Pulmonary artery endothelial cell (primary cell): ENCODE measurements at places on chromosomes 3 and 15.

GRCh38 chr3:35635407-35635806, 3.9 kb upstream of the ARPP21 start:
- no peak for DNase-seq

GRCh38 chr3:139940622-139941021, 5.6 kb downstream of the CLSTN2 start:
- DNase-seq = no peak

DNA sequence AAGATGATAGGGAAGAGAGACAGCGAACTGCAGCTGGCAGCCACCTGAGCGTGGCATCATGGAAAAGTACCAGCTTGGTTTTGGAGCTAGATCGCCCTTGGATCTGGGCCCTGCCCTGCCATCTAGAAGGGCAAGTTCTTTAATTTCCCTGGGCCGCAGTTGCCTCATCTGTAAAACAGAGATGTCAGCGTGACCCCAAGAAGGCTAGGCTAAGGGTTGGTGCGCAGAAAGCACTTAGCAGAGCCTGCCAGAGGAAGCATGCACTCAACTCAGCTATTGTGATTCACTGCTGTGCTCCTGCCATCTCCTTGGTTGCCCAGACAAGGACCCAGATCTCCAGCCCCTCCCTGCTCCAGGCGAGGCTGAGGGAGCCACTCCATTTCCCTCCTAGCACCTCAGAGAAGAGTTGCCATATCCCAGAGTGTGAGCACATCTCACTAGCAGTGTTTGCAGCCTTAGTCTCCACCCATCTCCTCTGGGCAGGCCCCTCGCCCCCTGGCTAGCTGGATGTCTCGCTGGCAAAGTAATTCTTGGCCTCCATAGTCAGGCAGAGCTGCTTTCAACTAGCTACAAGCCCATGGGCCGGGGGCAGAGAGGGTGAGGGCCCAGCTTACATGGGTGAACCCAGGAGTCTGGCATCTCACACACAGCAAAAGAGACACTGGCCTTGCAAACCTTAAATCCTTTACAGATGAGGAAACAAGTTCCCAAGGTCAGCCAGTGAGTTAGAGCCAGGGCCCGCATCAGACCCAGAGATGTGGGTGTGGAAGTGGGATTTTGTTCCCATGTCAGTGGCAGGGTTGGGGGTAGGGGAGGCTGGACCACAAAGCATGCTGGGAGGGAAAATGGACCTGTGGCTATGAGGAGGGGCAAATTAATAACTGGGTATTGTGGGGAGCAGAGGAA, 280.7 kb upstream of the TLE3 start:
- DNase-seq = no peak

- no peak for DNase-seq
These were observed 246.5 kb downstream of the TBL1XR1 start for GRCh38 chr3:176950743-176951142.

GRCh38 chr15:73225358-73226015, 143.3 kb downstream of the HCN4 start:
- DNase-seq = no peak

DNA sequence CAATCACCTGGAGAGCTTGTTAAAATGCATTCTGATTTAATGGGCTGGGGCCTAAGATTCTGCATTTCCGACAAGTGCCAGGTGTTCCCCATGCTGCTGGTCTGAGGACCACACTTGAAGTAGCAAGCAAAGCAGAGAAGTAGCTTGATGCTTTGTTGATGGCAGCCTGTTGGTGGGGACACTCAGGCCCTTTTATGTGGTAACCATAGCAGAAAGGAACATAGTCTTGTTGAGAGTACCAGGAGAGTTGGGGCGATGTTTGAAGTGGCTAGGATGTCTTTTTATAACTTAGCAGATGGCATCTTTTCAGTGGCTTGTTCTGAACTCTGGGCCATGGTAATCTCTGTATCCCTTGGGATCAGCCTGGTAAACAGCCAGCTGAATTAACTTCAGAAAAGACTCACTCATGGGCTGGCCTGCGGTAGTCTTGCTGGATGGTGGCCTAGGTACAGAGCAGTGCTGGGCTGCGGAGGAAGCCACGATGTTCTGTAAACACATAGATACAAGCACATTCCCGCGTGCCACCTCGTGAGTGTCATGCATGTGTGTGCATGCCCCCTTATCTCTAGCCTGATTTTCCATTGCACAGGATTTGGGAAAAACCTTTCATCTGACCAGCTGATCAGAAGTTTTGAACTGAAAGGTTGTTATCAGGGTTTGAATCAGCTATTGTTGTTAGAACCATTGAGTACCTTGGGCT, 292.4 kb upstream of the LRRFIP2 start:
- no peak for DNase-seq

DNA sequence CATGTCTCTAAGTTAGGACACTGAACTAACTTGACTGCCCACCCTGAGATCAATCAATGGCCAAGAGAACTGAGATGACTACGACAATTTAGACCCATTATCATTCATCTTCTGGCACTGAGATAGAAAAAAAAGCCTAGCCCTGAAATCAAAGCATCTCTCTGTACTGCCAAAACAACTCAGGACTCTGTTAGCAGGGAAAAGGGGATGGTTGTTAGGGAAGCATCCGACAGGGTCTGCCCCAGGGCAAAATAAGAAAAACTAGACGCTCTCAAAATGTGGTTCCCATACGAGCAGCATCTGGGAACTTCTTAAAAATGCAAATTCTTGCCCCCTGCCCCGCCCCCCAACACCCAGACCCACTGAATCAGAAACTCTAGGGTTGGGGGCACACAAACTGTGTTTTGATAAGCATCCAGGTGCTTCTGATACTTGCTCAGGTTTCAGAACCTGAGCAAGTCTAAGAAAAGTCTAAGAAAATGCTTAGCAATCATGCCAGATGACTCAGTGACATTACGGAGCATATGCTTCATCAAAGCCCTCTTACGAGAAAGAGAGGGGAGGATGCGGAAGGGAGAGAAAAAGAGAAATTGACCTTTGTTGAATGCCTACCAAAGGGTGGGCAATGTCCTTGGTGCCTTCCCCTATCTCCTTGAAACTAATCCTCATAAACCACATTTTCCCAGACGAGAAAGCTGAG, 172.8 kb upstream of the HES1 start:
- no peak for DNase-seq

GRCh38 chr3:42254566-42254965, 11.4 kb downstream of the CCK start:
- DNase-seq = no peak

- DNase-seq = no peak
These were observed 18.4 kb downstream of the CFAP100 start for GRCh38 chr3:126412841-126413692.

GRCh38 chr3:125433611-125434041, 58.5 kb upstream of the ZNF148 start:
- DNase-seq = no peak

DNA sequence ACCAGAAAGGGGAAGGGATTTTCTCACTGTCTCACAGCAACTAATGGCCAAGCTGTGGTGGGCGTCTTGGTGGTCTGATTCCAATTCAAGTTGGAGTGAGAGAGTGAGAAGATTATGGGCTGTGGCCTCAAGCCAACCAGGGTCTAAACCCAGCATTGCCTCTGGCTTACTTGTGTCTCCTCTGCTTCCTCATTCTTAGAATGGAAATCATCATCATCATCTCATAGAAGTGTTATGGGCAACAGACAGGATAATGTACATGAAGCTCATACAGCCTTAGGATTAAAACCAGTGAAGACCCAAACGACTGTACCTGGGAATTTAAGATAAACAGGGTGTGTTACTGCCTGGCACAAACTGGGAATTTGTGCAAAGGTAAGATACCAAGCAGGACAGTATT, 29.1 kb upstream of the IREB2 start:
- no peak for DNase-seq

GRCh38 chr15:69797051-69797595, 300.6 kb downstream of the TLE3 start:
- no peak for DNase-seq

DNA sequence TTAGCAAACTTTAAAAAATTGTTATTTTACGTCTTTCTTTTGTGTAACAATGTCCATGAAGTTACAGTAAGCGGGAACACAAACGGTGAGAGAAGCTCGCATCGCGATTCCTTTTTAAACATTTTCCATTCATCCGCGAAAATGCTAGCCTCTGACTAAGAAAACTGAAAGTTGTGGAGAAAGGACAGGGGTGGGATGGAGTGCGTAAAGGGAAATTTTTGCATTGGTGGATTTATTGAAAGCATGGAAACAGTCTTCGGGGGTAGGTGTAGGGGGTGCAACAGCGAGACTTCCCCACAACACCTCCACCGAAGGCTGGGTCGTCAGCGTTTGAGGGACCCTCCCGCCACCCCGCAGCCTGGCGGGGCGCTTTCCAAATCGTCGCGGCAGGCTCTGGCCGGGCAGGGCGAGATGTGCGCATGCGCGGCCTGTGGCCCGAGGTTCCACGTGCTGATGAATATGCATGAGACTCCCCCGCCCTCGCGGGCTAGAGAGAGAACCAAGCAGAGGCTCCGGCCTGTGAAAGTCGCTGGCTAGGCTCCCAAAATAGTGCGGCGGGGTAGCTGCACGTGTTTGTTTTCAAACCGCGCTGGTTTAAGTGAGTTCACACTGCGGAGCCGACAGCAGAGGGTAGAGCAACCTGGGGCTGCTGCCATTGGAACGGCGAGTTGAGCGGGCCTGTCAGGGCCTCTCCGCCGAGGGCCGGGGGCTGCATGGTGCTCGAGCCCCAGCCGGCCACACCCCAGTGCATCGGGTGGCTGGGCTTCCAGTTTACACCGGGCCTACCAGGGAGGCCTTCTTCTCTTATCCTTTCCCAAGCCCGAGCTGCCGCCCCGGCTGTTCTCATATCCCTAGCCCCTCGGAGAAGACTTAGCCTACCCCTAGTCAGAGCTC, 9.9 kb downstream of the ZIC1 start:
- no peak for DNase-seq

GRCh38 chr15:69847625-69848024, 250.1 kb downstream of the TLE3 start:
- no peak for DNase-seq

DNA sequence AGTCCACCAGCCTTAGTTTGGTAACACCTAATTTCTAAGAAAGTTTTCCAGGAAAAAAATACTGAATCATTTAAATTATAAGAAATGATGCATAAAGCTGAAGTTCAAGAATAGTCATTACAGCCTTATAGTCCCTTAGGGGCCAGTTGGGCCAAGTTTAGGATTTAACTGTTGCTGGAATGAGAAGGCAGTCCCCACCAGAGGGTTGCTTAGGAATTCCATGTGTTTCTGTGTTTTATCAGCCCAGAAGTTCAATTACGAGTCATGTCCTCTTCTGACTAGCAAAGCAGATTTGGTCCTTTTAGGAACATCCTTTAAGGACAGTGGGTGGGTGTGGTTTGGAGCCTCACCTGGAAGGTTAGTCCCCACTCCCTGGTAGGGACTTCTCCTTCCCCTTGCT, 57.0 kb upstream of the NR2E3 start:
- DNase-seq = no peak
